ENCODE measurements at places on chromosomes 16 and 17.
A peak's percentile ranks its signal among the peaks of the same experiment; 100 is the strongest.

DNA sequence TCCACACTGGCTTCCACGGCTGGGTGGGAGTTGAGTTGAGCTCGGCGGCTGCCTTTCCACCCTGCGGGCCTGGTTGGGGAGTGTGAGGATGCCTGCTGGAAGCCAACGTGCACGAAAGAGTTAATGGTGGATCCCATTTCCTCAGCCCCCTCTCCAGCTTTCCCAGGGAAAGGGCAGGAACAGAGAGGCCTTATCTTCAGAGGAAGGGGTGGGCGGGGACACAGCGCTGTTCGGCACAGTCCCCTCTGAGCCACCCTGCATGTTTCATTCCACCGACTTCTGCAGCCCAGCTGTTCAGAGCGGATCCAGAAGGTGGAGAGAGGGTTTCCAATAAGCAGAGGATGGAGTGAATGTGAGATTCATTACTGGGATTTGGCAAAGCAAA lies 295.3 kb downstream of the SEC14L1 start:
- no peak for DNase-seq

GRCh38 chr16:57528499-57529390 lies 7.6 kb downstream of the CCDC102A start:
- no peak for DNase-seq

GRCh38 chr16:89360760-89361435 lies 129.5 kb downstream of the ANKRD11 start:
- no peak for DNase-seq

DNA sequence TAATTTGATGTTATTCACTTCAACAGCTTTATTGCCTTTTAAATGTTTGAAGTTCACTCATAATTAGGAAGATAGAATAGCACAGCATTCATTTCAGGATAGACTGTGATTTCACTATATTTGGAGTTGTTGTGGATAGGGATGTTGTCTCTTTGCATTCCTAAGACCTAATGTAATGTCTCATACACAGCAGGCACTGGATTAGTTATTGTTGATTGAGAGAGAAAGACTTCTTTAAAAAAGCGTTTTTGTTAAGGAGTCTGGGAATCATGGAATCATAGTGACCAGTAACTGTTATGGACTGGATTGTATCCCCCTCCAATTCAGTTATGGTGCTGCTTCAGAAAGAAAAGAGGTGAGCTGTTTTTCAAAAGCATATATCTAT lies 122.0 kb downstream of the USP22 start:
- no peak for DNase-seq

DNA sequence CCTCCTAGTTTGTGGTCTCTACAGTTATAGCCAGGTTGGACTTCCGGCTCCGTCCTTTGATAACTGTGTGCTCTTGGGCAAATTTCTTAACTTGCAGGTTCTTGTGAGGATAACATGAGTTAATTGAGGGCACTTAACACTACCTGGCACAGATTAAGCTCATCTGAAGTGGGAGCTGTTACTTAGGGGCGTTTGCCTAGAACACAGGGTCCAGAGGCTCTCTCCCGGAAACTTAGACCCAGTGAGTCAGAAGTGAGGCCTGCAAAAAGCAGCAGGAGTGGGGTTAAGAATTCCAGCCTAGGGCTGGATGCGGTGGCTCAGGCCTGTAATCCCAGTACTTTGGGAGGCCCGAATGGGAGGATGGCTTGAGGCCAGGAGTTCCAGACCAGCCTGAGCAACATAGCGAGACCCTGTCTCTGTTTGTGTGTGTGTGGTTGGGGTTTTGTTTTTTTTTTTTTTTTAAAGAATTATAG lies 1.4 kb downstream of the MVP start:
- no peak for DNase-seq

- DNase-seq = peak; percentile 32
Measured at GRCh38 chr16:61289141-61289540, 747.1 kb downstream of the CDH8 start.

- DNase-seq = no peak
Measured at GRCh38 chr17:7128160-7128559, 13.5 kb upstream of the ASGR2 start.

DNA sequence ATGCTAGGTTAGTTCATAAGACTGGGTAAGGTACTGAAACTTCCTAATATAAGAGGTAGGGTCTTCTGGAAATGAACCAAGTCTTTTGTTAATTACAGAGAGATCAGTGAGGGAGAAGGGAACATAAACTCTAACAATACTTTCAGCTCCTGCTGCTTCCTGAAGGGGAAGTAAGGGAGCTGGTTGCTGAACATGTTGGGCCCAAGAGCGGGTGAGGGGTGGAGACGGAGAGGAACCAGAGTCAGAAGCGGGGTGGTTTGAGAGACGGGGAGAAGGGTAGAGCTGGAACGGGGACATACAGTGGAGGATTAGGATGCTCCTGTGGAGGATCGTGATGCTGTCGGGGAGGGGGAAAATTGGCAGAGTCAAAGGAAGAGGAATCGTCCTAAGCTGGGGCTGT lies 11.5 kb upstream of the ZNF747 start:
- DNase-seq = peak; percentile 38

GRCh38 chr17:17849147-17849820 lies 12.5 kb upstream of the SREBF1 start:
- DNase-seq = peak; percentile 96

GRCh38 chr16:80631581-80631980 lies 90.8 kb downstream of the DYNLRB2 start:
- no peak for DNase-seq

- no peak for DNase-seq
Measured at GRCh38 chr16:24973809-24974461, 41.2 kb downstream of the ARHGAP17 start.

DNA sequence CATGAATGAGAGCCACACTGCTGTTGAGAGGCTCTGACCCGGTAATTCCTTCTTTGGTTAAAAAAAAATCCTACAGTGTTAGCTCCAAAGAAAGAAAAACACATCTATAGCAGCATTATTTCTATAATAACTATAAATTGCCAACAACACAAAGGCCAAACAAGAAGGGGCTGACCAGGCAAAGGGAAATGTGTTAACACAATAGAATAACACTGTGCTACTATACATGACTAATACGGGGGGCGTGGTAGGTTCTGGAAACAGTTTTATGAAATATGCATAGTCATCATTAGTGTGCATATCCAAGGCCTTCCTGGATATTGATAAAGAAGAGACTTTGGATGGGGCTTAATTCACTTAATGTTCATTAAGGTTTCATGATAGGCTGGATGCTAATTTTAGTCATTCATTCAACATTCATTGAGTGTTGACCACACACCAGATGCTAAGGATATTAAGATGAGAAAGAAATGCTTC lies 50.0 kb upstream of the CCL1 start:
- peak; percentile 1 for DNase-seq

GRCh38 chr17:28747801-28748750 lies 4.3 kb downstream of the TRAF4 start:
- DNase-seq = no peak

- no peak for DNase-seq
Measured at GRCh38 chr17:56130026-56130425, 23.2 kb upstream of the ANKFN1 start.

GRCh38 chr17:62652251-62653001 lies 25.0 kb downstream of the MRC2 start:
- peak; percentile 88 for DNase-seq

- no peak for DNase-seq
Measured at GRCh38 chr17:67449845-67450755, 73.0 kb downstream of the PITPNC1 start.

DNA sequence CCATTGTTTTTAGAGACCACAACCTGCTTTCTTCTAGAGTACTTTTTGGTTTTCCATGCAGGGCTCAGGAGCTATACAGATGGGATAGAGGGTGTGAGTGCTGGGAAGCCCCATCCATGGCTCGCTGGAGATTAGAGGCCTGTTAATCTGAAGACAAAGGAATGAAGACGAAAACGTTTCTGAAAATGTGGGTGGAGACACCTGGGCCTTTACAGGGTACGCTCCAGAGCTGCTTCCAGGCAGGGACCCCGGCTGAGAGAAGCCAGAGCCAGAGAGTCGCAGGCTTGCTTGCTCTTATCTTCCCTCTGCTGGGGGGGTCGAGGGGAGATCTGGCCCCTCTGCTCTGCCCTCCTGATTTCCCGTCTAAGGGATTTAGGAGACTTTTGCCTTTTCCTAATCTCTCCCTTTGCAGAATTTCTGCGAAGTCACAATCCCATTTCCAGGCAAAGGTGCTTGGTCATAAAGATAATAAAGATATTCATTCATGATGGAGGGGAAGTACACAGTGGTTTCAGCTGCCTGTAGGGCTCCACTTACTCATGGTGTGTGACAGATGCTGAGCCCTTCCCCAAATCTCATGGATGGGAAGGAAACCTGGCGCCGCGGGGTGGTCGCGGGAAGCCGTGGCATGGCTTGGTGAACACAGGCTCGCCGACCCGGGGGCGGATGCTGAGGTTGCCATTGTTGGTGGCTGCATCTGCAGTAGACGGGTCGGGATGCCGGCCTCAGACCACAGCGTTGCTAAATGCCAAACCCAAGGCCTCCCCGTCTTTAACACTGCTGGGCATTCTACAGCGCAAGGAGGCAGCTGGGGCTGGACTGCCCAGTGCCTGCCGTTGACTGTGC lies 4.8 kb upstream of the SOCS3 start:
- DNase-seq = peak; percentile 74

- DNase-seq = no peak
Measured at GRCh38 chr17:39867084-39867879, 720 bp upstream of the ZPBP2 start.

GRCh38 chr17:65139101-65139764 lies 2.1 kb downstream of the RGS9 start:
- no peak for DNase-seq

GRCh38 chr17:2911035-2911754 lies 115.0 kb downstream of the RAP1GAP2 start:
- no peak for DNase-seq

GRCh38 chr16:87598431-87598830 lies 3.9 kb upstream of the JPH3 start:
- no peak for DNase-seq

- DNase-seq = no peak
Measured at GRCh38 chr16:21023509-21024202, 123.1 kb downstream of the LYRM1 start.

GRCh38 chr16:79721270-79721669 lies 120.7 kb upstream of the MAF start:
- DNase-seq = no peak

DNA sequence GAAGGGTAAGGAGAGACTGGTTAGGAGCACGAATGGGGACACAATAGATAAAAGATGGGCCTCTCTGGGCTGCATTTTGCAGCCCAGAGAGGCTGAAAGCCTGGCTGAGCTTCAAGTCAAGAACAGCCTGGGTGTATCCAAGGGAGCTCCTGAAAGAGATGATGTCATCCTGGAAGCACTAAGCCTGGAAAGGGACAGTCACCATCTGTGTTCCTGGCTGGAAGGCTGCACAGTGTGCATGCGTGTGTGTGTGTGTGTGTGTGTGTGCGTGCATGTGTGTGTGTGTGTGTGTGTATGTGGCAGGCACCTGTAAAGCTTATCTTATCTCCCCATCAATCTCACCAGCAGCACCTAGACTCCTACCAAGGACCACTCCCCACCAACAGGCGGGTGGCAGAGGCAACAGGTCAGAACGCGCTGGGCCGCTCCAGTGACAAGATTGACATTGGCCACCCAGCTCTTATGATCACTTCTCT lies 44.1 kb downstream of the COG7 start:
- no peak for DNase-seq

GRCh38 chr17:5330981-5331380 lies 48.9 kb downstream of the RABEP1 start:
- DNase-seq = no peak

- peak; percentile 37 for DNase-seq
Measured at GRCh38 chr17:47663912-47664623, 14.3 kb downstream of the KPNB1 start.

GRCh38 chr17:8153957-8154607 lies 1.9 kb upstream of the PER1 start:
- peak; percentile 81 for DNase-seq

GRCh38 chr17:62871291-62871690 lies 63.2 kb upstream of the MARCHF10 start:
- DNase-seq = no peak

GRCh38 chr16:79089735-79090284 lies 510.7 kb downstream of the MAF start:
- DNase-seq = peak; percentile 97

DNA sequence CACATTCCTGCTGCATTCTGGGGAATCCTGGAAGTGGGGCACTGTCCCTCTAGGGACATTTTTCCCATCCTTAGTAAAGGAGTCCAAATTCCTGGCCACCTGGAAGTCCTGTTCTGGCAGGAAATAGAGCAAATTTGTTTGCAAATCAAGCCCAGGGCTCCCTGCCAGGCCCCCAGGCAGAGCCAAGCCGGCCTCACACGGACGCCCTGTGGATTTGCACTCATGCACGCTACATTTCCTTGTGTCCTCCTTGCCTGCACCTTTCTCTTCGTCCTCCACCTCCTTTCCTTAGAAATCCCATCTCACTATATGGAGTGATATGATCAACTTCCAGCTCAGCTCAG lies 7.0 kb upstream of the CALB2 start:
- DNase-seq = no peak

DNA sequence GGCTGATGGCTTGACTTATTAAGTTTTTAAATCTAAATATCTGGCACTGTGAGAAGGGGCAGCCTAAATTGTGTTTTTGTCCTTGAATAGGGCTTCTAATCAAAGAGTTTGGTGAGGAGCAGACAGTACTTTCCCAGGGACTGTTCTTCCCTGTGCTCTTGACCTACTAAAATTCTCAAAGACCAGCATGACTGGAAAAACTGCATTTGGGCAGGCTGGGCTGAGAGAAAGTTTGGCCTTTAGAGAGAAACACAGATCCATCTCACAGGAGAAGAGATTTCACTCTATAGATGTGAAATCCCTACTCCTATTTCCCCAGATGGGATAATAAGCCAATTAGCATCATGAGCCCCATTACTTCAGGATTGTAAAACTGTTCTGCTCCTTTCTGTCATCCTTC lies 7.3 kb downstream of the PCTP start:
- DNase-seq = no peak

GRCh38 chr17:15475631-15476354 lies 8.4 kb upstream of the CDRT4 start:
- DNase-seq = no peak

DNA sequence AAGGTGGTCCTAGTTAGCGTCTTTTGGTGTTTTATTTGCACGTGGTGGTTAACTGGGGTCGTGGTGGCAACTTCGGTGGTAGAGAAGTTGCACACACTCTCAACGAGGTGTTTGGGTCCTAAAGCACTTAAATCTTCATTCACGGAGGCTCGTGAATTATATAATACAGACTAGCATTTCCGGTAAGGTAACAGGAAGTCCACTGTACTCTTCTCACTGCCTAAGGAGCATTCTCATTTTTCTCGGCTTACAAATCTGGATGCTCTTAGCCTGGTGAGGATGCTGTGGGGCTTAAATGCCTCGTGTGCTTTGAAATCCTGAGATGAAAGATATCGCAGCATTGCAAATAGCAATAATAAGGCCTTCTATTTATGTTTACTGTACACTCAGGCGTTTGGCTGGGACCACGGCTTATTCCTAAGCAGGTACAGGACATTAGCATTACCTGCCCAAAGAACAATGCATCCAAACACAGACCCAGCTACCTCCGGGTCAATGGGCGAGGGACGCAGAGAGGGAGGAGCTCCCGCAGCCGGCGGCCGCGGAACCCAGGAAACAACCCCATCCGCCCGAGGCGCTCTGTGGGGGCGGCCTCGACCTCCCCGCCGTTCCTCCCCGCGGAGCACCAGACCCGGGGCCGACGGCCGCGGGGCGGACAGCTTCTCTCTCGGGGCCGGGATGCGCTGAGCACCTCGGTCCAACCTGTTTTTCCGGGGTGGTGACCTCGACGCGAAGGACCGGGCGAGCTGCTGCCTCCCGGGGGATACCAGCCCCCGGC lies 856 bp downstream of the DNAJA2 start:
- DNase-seq = no peak
